ENCODE measurements at places on chromosomes 3 and 15.
A peak's percentile ranks its signal among the peaks of the same experiment; 100 is the strongest.

- peak; percentile 70 for DNase-seq
Observed at GRCh38 chr3:1092771-1093170, at the start of gene CNTN6. Gene CNTN6 (plus strand): TSS chr3:1093024. CDS start chr3:1148009, 54,985 bp downstream.

DNA sequence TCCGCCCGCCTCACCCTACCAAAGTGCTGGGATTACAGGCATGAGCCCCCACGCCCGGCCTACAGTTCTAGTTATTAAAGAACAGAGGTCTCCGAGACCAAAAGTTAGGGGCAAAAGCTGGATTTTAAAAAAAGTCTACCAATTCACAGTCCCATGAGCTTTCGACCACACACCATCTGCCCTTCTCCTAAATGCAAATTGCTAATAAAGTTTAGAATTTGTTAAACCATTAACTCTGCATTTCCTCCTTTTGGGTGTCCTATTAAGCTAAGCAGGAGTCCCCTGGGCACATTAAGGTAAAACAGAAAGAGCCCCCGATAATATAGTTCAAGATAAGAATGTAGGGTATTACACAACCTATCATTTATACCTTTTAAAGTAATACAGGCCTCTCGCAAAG is 322.7 kb downstream of the FOXP1 start:
- DNase-seq, result no peak

DNA sequence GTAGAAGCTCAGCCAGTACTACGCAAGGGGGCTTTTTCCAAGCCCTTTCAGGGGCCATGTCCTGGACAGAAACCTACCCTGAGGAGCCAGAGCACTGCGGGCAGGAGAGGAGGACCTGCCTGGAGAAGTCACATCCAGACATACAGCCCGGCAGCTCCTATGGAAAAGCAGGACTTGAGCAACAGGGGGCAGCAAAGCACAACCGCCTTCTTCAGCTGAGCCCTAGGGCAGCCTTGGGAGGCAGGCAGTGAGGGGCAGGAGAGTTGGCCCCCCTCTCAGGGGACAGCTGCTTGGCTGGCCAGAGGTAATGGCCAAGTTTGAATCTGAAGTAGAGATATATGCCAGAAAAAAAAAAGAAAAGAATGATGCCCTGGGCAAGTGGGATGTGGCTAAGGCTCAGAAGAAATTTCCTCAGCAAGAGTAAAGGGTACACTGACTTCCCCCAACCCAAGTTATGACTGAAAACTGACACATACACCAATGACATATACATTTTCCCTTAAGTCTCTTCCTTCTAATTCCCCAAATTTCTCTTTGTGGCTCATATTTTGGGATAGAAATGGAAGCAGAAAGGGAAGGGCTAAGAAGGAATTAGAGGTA is 56.9 kb downstream of the CYP19A1 start:
- peak; percentile 57 for DNase-seq

GRCh38 chr3:183161552-183162336 is 790 bp downstream of the LAMP3 start:
- peak; percentile 33 for DNase-seq

Data from fibroblast of upper back skin (primary cell).